Thoracic aorta (tissue), 2 donors: ENCODE measurements at places on chromosomes 6 and 20. TPM values are rescaled to one million over a fixed set of nuclear protein-coding genes. Genes with fewer than 3 reads are reported as not detected.

GRCh38 chr6:25248123-25248522 is 31.1 kb upstream of the CARMIL1 start:
- no peak for DNase-seq

CD93 gene
- 163 TPM for total RNA-seq

GRCh38 chr6:36655085-36655724 is 23.3 kb upstream of the CDKN1A start:
- no peak for DNase-seq

WFDC5 gene
- total RNA-seq, result not detected

SLC22A1 gene
- total RNA-seq, result 1.2 TPM

ORC3 gene
- total RNA-seq, result 7.3 TPM

DNA sequence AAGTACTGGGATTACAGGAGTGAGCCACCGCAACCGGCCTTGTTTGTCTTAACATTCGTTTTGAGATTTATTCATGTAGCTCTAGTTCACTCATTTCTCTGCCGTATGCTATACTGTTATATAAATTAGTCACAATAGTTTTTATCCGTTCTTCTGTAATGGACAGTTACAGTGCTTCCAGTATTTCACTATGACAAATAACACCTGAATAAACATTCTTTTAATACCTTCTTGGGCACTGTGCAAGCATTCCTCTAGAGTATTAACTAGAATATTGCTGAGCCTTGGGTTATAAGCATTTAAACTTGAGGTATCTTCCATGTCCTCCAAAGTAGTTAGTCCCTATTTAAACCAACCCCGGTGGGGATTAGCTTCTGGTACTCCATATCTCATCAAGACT is 45.6 kb downstream of the STK38 start:
- DNase-seq, result no peak

GRCh38 chr6:38020593-38020992 is 201.1 kb downstream of the ZFAND3 start:
- no peak for DNase-seq

GRCh38 chr20:13494019-13494418 is 144.7 kb downstream of the TASP1 start:
- no peak for DNase-seq

DNA sequence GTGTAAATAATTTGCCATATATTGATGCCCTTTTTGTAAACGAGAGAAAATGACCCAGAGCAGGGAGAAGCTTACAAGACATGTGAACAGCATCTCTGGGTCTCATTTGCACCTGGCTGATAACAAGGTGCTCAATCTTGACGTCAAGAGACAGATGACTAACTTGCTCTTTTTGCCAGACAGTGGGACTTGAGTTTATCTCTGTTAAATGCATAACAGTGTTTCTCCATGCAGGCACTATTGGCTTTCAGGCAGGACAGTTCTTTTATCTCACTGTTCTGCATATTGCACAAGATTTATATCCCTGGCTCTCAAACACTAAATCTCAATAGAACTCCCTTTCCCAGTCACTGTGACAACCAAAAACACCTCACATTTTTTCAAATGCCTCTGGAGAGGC is 56.4 kb downstream of the RFX6 start:
- no peak for DNase-seq

DNA sequence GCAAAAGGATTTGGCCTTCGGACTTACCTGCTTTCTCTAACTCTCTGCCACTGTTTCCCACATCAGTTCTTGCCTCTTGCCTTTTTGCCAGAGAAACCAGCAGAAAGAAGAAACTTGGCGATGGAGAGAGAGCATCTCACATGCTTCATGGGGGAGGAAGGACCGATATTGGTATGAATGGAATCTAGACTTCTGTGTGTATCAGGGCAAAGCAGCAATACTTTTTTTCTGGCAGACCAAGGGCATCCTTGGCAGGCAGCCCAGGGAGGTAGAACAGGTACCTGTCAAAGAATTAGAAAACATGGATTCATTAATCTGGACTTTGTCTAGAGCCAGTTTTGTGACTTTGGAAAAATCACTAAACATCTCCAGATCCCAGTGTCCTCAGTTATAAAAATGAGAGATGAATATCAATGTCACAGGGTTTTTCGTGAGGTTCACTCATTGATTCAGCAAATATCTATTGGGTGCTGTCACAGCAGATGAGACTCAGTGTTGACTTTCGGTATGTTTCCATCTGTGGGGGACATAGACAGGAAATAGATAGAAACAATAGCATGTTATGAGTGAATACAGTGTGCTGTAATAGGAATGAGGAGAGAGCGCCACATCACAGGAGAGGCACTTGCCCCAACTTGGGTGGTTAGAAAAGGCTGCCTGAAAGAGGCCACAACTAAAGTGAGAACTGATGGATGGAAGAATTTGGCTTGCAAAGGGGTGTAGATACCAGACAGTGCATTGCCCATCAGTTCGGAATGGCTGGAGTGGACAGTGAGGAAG is 114.1 kb downstream of the CD83 start:
- no peak for DNase-seq

GRCh38 chr20:56004007-56004406 is 1.3 kb downstream of the CBLN4 start:
- DNase-seq, result no peak

- no peak for DNase-seq
Measured at GRCh38 chr20:14568225-14568624, 230.8 kb upstream of the FLRT3 start.

TRERF1 gene
- 4.6 TPM for total RNA-seq

- peak; percentile 80 for DNase-seq
Measured at GRCh38 chr6:30690403-30691207, at the start of gene NRM. TSS of gene NRM (minus strand) at chr6:30690984. CDS start at chr6:30690974, 10 bp downstream.

TNF gene
- 3.2 TPM for total RNA-seq

DNA sequence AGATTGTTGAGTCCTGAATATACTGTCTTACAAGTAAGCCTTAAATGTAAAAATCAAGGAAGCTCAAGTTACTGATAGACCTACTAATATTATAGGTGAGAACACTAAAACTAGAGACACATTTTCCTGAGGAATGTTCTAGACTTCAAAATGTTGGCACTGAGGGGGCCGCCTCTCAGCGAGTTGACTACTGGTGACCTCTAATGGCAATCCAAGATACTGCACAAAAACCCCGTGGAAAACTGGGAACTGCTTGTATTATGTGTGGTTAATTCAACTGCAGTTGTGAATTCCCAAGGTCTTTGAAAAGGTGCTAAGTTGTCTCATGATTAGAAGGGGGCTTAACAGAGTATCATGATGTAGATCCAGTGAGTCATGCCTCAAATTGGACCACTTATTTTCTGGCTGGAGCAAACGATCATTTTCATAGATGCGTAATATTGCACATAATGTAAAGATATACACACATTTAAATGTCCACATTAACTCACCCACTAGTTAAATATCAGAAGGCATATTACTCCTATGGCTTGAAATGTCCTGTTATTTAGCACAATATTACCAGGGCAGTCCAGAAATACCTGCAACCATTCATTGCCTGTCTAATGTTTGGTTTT is 336.2 kb downstream of the FOXA2 start:
- no peak for DNase-seq

DNA sequence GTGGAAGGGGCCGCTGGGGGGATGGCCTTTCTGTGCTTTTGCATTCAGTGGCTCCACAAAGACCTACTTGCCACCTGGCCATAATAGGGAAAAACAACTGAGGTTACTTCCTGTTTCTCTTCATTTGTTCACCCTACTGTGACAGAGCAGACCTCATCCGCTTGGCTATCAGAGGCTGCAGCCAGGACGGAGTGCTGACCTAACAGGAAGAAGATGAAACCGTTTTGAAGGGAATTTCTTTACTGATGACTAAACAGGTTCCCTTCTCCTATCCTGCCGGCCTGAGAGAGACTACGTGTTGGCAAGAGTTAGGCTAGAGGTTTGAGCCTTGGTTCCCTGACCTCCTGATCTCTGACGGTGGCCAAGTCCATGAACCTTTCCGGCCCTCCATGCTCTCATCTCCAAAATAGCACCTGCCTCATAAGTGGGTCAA is 21.3 kb downstream of the PRR18 start:
- no peak for DNase-seq

GRCh38 chr20:49693435-49694171 is 20.1 kb downstream of the B4GALT5 start:
- DNase-seq, result no peak

GRCh38 chr6:170360476-170360875 is 53.9 kb downstream of the FAM120B start:
- DNase-seq, result no peak

ADGRB3 gene
- total RNA-seq, result 10.1 TPM

DNA sequence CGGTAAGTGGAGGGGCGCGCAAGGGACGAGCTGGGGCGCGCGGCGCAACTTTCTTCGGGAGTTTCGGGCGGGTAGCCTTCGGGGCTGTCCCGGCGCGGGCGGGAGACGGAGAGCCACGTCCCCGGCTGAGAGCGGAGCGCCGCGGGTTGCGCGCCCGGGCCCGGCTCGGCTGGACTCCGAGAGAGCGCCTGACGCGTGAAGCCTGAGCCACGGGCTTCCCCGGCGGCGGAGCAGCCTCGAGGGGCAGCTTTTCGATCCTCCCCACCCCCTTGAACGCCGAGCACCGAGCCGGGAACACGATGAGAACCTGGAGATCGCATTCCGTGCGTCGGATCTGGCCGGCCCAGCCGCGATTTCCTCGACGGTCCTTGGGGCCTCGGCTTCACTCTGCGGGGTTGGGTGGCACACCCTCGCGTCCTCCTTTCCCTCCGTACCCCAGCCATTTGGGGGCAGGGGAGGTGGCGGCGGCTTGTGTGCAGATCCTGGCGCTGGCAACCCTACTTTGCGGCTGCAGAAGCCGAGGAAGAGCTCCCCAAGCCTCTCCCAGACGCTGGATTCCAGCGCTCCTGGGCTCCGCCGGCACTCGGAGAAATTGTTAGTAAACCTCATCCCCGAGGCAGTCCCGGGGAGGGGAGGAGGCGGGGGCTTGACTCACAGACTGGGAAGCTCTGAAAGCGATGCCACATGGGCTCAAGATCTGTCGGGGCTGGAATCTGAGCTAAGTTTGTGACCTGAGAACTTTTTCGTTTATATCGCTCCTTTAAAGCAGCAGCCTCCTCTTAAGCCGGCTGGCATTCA is 572 bp downstream of the DSE start:
- peak; percentile 68 for DNase-seq

DZANK1 gene
- total RNA-seq, result 3.2 TPM

DNA sequence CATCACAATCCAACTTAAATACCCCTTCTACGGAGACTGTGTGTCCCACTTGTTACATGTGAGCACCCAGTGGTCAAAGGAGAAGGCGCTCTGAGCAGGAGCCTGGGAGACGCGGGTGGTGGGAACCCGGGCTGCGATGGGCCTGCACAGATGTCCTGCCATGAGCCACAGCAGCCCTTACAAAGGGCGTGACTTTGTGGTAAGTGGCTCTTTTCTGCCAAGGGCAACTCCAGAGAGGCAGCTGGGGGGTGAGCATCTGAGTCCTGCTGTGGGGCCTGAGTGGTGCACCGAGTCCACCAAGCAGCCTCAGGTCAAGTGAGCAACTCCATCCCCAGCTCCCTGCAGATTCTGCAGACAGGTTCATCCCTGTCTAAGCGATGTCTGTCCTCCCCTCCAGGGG is 33.6 kb upstream of the CST7 start:
- no peak for DNase-seq

DNA sequence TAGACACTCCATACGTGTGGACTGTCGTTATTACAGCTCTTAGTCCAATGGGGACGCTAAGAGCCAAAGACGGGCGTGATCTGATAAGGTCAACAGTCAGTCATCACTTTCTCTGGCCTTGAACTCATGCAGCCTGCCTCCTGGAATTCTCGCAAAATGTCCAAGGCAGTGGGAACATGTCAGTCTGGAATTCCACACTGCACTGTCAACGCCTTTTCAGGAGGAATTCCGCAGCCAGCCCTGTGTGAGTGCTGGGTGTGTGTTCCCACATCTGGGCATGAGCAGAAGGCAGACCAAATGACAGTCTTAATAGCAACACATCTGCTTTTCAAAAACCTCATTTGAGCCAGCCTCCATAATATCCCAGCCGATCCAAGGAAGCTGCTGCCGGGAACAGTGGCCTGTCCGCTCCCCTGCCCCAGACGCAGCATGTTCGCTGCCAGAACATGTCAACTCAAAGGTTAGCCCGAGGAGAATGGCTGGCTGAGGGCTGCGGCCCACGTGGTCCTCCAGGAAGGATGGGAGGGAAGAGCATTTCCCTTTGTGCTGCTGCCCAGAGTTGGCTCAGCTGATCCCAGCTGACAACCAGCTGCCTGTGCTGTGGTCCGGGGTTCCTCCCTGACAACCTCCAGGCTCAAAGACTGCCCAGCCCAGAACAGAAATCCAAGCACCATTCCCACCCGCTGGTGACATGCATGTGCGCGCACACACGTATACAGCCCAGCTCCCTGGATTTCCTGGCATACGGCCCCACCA is 103.1 kb downstream of the SULF2 start:
- no peak for DNase-seq

TLDC2 gene
- not detected for total RNA-seq

MOG gene
- not detected for total RNA-seq

- no peak for DNase-seq
Measured at GRCh38 chr20:5189917-5190316, 63.1 kb downstream of the CDS2 start.

MACROD2 gene
- total RNA-seq, result 4.2 TPM

GRCh38 chr20:36217226-36217625 is 19.1 kb upstream of the AAR2 start:
- no peak for DNase-seq

GRIK2 gene
- 2.0 TPM for total RNA-seq

DNA sequence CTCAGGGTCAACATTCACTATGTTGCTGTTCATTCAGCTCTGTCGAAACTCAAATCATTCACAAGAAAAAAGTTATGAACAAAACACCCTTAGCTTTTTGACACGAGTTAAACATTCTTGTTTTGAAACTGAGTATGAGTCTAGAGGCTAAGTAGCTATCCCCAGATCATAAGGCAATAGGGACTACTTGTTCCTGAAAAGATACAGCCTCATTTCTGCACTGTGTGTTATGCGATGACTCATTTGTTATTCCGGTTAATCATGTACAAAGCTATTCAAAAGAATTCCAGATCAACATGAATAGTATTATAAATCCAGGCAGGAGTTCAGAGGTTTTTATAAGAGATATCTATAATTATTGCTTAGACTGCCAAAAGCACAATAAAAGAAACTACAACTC is 908.0 kb downstream of the QKI start:
- no peak for DNase-seq

ADGRF1 gene
- total RNA-seq, result not detected

- no peak for DNase-seq
Measured at GRCh38 chr20:54097236-54097529, 26.8 kb upstream of the BCAS1 start.
